Stimulated activated CD8-positive, alpha-beta memory T cell treated with anti-CD3 and anti-CD28 coated beads, Interleukin-4, amount 100 ng/mL, for 48 hours (primary cell): ENCODE measurements at places on chromosomes 12 and 14.

GRCh38 chr14:100019156-100019744 is 46.0 kb upstream of the EVL start:
- DNase-seq: no peak

DNA sequence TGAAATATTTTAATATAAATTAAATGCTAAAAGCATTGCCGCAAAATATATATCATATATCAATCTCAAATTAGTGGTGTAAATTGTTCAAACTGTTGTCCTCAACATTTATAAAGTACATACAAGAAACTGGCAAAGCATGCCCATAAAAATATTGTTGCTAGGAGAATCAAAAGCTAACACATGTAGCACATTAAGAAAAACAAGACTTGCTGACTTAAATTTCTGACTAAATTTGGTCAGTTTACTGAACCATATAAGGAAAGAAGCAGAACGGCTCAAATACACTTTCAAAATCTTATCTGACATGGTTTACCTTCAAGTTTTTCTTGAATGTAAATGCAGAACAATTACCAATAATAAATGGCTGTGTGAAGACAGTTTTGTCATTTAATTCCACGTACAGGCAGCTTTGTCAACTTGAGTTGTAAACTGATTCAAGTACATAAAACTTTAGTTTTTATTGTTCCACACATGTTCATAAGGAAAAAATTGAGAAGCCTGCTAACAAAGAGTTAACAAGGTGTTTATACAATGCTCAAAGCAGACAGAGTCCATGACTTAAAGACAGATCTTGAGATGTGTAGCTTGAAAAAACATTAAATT is 50.4 kb downstream of the PPP1R12A start:
- DNase-seq: no peak

GRCh38 chr12:22046968-22047390 is 961 bp downstream of the CMAS start:
- no peak for DNase-seq

GRCh38 chr14:55625481-55625880 is 45.5 kb downstream of the KTN1 start:
- no peak for DNase-seq

GRCh38 chr12:47080725-47081502 is 1.2 kb upstream of the AMIGO2 start:
- peak; percentile 76 for DNase-seq

DNA sequence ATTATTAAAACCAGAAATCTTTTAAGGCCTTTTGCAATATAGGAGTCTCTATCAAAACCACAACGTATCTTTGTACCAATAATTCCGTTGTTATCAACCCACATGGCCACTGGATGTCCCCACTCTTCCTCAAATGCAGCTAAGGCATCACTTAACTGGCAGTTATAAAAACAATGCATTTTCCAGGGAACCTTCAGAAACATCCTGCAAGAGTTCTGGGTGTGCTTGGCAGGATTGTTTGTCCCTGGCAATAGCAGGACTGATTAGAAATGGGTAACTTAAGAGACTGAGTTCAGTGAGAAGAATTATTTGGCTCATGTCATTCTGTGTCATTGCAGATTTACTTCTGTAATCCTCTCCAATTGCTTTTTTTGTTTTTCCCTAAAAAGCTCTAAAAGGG is 112.0 kb downstream of the SLC15A5 start:
- no peak for DNase-seq
